ENCODE measurements at places on chromosomes 6 and 20. TPM values are rescaled to one million over a fixed set of nuclear protein-coding genes. Genes with fewer than 3 reads are reported as not detected.
A peak's percentile ranks its signal among the peaks of the same experiment; 100 is the strongest.

GRCh38 chr6:111173341-111173740, 86.0 kb downstream of the SLC16A10 start:
- no peak for DNase-seq

GRCh38 chr6:36539814-36540568, 7.3 kb downstream of the STK38 start:
- DNase-seq, result no peak

GRCh38 chr6:155461556-155461955, 5.9 kb upstream of the NOX3 start:
- no peak for DNase-seq

- DNase-seq, result no peak
Measured at GRCh38 chr6:4169028-4169789, 33.8 kb upstream of the ECI2 start.

- DNase-seq, result no peak
Measured at GRCh38 chr20:49808753-49809152, 3.9 kb upstream of the SLC9A8 start.

DNA sequence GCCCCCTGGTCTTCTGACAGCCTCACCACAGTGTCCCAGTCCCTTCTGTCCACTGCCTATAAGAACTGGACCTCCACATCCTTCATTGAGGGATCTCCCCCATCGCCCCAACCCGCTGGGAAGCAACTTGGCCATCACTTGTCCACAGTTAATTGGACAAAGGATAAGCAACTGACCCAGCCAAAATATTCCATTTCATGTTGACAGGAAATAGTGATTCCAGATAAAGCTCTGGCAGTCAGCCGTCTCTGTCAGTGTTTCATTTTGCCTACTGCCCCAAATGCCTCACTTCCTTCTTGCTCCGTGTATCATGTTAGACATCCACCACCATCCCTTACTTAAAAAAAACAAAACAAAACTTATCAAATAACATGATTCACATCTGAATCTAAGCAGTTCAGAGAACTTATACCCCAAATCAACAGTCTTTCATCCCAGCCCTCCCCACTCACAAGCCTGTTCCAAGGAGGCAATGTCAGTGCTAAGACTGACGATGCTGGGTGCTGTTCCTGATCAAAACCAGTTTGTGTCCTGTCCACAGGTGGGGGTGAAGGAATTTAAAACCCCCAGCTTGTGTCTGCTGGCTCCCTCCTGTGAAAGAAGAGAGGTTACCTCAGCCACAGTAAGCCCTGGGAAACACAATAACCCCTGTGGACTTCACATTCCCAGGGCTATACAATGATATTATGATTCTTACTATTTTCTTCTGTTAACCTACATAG, 162.5 kb downstream of the WDR27 start:
- no peak for DNase-seq

DNA sequence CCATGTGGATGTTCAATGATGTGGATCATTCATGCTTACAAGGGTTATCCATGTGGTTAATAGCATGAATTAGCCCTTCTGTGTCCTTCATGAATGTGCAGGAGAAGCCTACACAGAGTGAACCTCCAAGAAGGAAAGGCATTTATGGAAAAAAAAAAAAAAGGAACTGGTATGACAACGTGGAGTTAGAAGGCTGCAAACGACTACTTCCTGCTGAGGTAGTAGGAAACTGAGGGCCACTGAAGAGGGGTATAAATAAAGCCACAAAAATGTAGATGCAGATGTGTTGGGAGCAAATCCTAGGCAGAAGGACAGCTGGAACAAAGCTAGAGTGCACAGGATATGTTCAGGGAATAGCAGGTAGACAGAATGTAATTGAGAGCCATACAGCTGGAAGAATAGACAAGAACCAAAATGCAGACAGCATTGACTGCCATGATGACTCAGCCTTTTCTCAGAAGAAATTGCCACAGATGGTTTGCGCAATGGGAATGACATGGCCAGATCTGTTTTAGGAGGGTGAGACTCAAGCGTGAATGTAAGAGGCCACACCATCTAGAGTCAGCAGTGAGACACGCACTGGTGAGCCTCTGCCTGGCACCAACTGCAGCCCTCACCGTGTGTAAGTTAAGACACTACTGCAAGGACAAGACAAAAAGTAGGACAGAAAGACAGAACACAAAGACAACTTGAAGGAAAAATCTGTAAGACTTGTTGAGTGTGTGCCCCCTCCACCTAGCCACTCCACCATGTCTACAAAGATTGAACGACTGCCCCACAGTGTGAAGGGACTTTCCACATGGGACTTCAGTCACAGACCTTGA, 79.8 kb downstream of the KIF13A start:
- peak; percentile 3 for DNase-seq

- DNase-seq, result no peak
Measured at GRCh38 chr6:169051371-169051770, 202.3 kb downstream of the THBS2 start.

DNA sequence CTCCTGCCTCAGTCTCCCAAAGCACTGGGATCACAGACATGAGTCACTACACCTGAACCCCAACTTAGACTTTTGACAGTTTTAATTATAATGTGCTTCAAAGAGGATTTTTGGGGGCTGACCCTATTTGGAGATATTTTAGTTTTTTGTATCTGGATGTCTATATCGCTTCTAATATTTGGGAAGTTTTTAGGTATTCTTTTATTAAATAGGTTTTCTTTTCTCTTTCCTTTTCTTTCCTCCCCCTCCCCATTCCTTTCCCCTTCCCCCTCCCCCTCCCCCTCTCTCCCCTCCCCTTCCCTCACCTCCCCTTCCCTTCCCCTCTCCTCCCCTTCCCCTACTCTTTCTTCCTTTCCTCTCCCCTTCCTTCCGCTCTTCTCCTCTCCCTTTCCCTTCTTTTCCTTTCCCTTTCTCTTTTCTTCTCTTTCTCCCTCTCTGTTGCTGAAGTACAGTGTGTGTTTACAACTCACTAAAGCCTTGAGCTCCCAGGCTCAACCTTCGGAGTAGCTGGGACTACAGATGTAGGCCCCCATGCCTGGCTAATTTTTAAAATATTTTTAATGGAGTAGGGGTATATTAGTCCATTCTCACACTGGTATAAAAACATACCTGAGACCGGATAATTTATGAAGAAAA, 24.4 kb upstream of the NKX2-4 start:
- no peak for DNase-seq

Gene HLA-DRA
- 173 TPM for total RNA-seq

Gene NRSN1
- 0.14 TPM for total RNA-seq

Gene RIPPLY2
- total RNA-seq, result not detected

Gene LINC00237
- total RNA-seq, result not detected

Gene SRMS
- total RNA-seq, result not detected

Gene DPPA5
- not detected for total RNA-seq

All from Calu3 (cell line).